ENCODE measurements at places on chromosomes 2 and 18.

GRCh38 chr2:64837116-64837731, 152.0 kb upstream of the SLC1A4 start:
- peak; percentile 58 for DNase-seq

- peak; percentile 53 for DNase-seq
These were observed 11.2 kb downstream of the SLC40A1 start for GRCh38 chr2:189569295-189569910.

- no peak for DNase-seq
These were observed 162.1 kb downstream of the LDLRAD4 start for GRCh38 chr18:13380691-13381070.

GRCh38 chr2:80303006-80303908, 1.3 kb downstream of the LRRTM1 start:
- peak; percentile 22 for DNase-seq

- DNase-seq, result peak; percentile 56
These were observed 19.2 kb upstream of the ADAM23 start for GRCh38 chr2:206424134-206424533.

DNA sequence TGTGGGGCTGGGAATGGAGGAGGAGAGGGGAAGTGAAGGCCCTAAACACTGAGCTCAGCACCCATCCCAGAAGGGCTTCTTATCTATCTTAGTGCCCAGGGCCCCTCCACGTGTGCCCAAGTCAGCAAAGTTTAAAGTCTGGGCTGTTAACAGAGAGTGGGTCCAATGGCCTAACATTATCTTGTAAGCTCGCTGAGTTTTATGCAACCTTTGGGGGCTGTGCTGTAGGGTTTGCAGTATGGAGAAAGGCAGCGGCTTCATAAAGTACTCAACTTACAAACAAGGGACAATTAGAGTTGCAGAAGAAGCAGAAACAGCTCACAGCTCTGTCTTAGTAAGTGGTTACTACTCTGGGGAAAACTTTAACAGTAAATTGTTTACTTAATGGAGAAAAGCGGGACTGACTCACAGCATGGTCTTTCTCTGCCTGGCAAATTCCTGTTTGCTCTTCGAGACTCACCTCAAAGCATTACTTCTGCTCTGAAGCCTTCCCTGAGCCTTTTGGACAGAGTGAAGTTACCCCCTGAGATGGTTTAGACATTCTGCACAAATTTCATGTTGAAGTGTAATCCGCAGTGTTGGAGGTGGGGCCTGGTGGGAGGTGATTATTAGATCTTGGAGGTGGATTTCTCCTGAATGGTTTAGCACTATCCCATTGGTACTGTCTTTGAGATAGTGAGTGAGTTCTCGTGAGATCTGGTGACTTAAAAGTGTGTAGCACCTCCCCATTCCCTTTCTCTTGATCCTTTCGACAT, 9.0 kb downstream of the ENOSF1 start:
- DNase-seq, result peak; percentile 95
